Foreskin fibroblast (primary cell): ENCODE measurements at places on chromosomes 1 and 21.

- no peak for DNase-seq
Observed at GRCh38 chr1:81731989-81732388, 68.7 kb upstream of the ADGRL2 start.

GRCh38 chr21:25885880-25886279 lies 151.1 kb downstream of the GABPA start:
- DNase-seq, result no peak

GRCh38 chr1:237012788-237013383 lies 8.6 kb upstream of the MT1HL1 start:
- no peak for DNase-seq

DNA sequence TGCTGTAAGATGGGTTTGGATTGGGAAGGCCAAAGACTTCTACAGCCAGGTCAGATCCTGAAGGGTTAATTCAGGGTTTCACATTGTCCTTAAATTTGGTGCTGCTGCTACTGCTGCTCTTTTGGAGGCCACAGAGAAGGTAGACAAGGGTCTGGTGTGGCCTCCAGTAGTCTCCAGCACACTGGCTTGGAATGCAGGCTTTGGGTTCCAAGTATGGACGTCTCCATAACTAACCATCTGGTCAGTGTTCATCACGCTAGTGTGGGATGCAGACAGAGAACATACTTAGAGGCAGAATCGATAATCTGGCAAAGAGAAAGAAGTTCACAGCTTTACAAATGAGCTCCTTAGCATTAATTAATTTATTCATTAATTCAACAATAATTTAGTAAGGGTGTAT lies 154.1 kb downstream of the ZBTB18 start:
- peak; percentile 29 for DNase-seq

GRCh38 chr1:16978567-16979474 lies 1.6 kb downstream of the MFAP2 start:
- DNase-seq, result peak; percentile 98

DNA sequence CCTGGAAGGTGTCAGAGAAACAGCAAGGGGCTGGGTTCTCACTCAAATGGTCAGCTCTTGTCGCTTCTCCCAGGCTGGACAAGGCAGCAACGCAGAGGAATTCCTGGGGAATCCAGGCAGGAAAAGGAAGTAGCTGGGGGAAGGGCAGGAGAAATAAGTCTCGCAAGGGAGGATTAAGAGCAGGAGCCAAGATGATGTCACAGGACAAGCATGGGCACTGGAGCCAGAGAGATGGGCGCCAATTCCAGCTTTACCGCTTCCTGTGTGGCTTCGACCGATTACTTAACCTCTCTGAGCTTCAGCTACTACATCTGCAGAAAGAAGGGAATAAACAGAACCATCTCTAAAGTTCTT lies 70.5 kb downstream of the SSBP3 start:
- DNase-seq, result peak; percentile 96

- DNase-seq, result no peak
Observed at GRCh38 chr1:35633547-35633946, 7.8 kb downstream of the PSMB2 start.

- DNase-seq, result no peak
Observed at GRCh38 chr1:228077565-228078330, 4.8 kb upstream of the ARF1 start.

GRCh38 chr1:212605441-212606394 lies 2.8 kb upstream of the ATF3 start:
- peak; percentile 17 for DNase-seq

GRCh38 chr1:3049905-3050304 lies 19.1 kb upstream of the PRDM16 start:
- DNase-seq, result no peak

- DNase-seq, result no peak
Observed at GRCh38 chr21:41387042-41387819, 25.4 kb downstream of the MX2 start.

- DNase-seq, result peak; percentile 30
Observed at GRCh38 chr1:53878492-53879105, 11.0 kb downstream of the YIPF1 start.

- DNase-seq, result no peak
Observed at GRCh38 chr1:233473549-233474204, 140.2 kb upstream of the KCNK1 start.

DNA sequence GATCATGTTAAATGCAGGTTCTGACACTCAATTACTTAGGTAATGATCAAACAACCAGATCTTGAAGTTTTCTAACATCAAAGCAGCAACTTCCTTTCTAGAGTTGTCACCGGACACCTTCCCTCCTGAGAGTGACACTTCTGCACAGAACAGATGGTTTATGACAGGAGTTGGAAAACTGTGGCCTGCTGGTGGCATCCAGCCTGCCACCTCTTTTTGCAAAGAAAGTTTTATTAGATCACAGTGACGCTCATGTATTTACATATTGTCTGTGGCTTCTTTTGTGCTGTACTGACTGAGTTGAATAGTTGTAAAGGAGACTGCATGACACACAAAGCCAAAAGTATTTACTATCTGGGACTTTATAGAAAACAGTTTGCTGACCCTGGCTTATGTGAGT lies 28.3 kb downstream of the DDR2 start:
- DNase-seq, result peak; percentile 18

DNA sequence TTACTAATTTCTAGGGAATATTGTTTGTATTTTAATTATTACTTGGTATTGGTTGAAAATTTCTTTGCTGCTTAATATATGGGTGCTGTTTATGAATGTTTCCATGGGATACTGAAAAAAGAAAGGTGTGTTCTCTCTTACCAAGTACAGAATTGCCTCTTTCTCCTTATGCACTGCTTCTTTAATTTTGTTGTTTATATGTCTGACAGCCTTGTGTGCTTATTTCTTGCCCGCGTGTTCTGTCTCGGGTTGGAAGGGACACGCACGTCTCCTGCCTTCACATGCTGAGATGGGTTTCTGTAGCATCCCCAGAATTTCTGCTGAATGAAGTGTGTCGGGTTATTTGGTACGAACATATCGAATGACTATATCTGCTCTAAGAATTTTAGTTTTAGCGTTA lies 51.1 kb downstream of the AGPAT3 start:
- no peak for DNase-seq

GRCh38 chr1:65063025-65063424 lies 85.0 kb upstream of the AK4 start:
- DNase-seq, result no peak

DNA sequence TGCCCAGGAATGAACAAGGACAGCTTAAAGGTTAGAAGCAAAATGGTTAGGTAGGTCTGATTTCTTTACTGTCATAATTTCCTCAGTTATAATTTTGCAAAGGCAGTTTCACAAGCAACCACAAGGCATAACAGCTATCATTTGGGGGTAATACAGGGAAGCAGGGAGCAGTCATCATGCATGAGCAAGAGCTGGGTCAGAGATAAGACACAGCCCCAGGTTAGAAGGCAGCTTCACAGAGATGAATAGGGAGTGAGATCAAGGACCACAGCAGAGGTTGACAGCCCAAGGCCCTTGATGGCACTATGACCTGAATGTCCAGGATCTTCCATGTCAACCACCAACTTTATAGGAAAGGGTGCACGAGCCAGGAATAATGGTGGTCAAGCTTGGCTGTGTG lies 9.0 kb upstream of the CSRP1 start:
- peak; percentile 31 for DNase-seq
